ENCODE measurements at places on chromosomes 7 and 10. TPM values are rescaled to one million over a fixed set of nuclear protein-coding genes. Genes with fewer than 3 reads are reported as not detected.
A peak's percentile ranks its signal among the peaks of the same experiment; 100 is the strongest.

DNA sequence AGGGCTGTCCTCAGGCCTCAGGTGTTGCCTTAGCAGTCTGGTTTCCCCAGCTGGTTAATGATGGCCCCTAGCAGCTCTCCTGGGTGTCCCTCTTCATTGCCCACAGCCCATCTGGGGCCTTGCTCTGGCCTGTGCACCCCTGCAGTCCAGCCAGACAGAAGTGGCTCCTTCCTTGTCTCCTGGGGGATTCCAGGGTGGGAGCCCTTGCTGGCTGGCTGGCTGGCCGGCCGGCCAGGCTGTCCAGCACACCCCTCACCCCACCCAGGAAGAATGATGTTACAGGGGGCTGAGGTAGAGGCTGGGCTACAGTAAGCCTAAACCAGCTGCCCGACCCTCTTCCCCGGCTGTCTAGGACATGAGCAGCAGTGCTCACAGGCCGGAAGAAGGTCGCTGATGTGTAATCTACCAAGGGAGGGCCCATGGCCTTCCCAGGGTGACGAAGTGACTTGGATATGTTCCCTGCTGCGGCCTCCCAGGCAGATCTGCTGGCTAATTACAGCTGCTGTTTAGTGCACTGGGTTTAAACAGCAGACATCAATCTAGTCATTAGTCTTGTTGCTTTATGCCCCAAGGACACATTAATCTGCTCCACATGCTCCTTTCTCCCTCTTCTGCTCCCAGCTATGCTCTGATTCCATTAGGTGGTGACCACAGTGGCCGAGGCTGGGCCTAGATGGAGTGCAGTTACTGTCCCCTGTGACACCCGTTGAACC is 53.8 kb upstream of the LRRC4 start:
- DNase-seq, result no peak

GRCh38 chr10:75229971-75230370 is 5.8 kb downstream of the COMTD1 start:
- DNase-seq, result no peak

GRCh38 chr10:115624448-115624847 is 531.3 kb downstream of the ATRNL1 start:
- no peak for DNase-seq

DNA sequence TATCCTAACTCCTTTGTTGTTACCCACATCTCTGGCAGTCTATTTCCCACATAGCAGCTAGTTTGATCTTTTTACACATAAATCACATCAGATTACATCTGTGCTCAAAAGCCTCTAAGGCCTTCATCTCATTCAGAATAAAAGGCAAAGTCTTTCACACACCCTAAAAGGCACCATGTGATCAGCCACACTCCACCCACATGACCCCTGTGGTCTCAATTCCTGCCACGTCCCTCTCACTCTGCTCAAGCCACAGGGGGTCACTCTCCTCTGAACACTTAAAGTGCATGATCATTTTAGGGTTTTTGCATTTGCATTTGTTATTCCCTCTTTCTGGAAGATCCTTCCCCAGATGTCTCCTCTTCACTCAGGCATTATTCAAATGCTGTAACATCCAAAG is 30.8 kb downstream of the ELAPOR2 start:
- DNase-seq, result no peak

DNA sequence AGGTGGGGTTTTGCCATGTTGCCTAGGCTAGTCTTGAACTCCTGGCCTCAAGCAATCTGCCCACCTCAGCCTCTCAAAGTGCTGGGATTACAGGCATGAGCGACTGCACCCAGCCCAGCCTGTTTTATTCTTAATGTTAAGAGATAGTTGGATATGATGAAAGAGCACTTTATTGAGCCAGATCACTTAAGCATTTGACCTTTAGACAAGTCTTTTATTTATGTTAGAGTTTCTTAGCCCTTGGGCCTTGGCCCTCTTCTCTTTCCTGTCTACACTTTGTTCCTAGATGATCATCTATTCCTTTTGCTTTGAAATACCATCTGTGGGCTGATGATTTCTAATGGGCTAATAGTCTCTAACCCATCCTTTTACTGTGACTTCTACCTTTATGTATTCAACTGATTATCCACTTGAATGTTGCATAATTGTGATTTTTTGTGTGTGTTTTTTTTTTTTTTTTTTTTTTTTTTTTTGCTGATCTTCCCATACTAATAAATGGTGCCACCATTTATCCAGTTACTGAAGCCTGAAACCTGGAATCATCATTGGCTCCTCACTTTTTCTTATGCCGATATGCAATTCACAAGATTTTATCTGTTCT is 34.8 kb downstream of the BTRC start:
- no peak for DNase-seq

- DNase-seq, result no peak
Observed at GRCh38 chr7:142860968-142861367, 6.1 kb downstream of the EPHB6 start.

DNA sequence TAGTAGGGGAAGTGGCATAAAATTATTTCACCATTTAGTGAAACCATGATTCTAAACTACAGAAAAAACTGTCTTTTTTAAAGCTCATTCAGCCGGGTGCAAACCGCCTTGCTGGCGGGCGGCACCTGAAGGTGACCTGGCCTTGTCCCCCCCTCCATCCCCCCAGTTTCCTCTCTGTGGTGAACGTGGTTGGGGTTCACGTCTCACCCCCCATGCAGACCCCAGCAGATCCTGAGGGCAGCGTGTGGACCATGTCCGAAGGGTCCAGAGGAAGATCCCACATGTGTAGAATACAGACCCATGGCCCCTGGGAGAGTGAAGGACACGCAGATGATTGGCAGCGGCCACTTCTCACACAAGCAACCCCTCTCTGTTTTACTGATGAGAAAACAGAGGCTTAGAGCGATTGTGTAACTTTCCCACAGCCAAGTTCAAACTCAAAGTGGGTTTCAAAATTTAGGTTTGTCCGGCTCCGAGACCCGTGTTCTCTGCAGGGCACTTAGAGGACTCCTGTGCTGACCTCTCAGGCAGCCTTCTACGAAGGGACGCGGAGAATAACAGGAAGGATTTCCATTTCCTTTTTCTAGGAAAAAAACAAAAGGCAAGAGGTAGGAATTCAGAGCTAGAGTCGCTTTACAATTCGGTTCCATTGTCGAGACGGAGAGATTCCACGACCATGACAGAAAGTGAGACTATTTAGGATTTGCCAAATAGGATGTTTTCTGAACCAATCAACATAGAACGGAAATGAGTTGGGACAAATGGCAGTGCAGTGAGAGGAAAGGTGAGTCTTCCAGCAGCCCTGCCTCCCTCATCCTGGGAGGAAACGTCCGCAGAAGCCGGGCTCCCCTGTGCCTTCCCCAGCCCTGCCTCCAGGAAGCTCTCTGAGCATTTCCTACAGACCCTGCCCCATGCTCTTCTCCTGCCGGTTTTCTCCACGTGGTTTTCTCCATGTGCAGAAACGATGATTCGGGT is 67.6 kb upstream of the PITRM1 start:
- DNase-seq, result no peak

- DNase-seq, result no peak
Observed at GRCh38 chr10:113732966-113733365, 18.5 kb upstream of the PLEKHS1 start.

DNA sequence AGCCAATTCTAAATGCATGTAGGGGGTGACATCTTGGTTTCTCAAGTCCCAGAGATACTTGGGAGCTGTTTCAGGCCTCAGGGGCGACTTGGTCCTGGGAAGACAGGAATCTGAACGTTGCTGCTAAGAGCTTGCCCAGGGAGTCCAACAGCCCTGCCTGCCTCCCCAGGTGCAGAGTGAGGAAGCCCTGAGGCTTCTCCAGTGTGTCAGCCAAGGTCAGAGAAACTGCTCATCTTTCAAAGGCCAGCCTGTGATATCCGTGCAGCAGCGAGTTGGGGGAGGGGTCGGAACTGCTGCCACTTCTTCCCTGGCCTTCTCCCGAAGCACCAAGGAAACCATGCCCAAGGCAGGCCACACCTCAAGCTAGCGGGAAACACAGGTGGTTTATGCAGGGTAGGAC is 9.7 kb downstream of the GDF2 start:
- peak; percentile 18 for DNase-seq

GRCh38 chr10:79139124-79139835 is 70.5 kb downstream of the ZMIZ1 start:
- DNase-seq, result no peak

DNA sequence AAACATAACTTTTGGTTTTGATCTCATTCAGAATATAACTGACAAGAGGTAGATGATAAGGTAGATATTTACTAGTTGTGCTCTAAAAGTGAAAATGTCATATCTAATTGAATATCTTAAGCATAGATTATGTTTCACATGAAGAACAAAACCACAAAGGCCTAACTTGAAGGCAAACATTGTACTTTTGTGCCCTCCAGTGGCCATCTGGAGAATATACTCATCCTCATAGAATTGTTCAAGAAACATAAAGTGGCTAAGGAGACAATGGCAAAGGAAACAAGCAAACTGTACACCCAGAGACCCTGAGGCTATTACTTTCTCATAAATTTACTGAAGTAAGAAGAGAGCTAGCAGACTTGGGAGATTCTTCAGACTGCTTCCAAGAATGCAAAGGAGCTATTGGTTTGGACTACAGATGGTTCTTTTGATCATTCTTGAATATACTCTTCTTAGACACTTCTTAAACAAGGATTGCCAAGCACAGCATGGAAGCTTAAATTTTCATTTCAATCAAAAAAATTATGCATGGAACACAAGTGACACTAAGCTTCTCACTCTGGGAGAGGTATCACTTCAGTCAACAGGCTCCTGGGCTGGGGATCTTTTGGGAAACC is 98.2 kb upstream of the DKK1 start:
- peak; percentile 56 for DNase-seq

DNA sequence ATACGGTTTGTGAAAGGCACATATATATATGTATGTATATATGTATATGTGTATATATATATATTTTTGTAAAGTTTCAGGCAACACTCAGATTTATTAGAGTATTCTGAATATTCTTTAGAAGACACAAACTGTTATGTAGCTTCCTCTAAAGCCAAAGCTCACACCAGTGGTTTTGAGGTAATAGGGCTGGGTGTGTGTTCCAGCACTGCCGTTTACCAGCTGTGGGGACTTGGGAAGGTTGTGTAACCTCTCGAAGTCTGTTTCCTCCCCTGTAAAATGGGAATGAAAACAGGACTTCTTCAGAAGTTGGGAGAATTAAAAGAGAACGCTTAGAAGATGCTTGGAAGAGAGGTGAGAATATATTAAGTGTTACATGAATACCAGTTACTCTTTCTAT is 94.8 kb downstream of the PRPF18 start:
- DNase-seq, result no peak

- no peak for DNase-seq
Observed at GRCh38 chr10:91422915-91423314, 12.8 kb downstream of the HECTD2 start.

DNA sequence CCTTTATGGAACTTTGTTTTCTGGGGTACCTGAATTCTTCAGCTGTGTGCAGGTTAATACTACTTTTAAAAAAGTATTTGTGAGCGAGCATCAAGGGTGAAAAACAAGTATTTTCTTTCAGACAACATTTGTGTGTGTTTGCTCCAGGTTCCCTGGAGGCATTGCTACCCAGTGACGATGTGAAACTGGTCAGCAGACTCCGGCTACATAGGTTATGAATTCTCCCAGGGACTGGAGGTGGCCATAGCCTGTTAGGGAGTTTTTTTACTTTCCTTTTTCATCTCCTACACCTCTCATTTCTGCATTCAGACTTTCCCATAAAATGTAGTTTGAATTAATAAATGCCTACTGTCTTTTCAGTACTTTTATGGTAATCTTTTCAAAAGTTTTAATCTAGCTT is 7.6 kb downstream of the AKR1D1 start:
- DNase-seq, result no peak

Gene ADIRF
- polyA plus RNA-seq, result 96.5 TPM

Gene IQCE
- polyA plus RNA-seq, result 6.6 TPM

Gene PITX3
- polyA plus RNA-seq, result 0.03 TPM

Gene THNSL1
- 1.3 TPM for polyA plus RNA-seq

Gene EIF5AL1
- polyA plus RNA-seq, result 1.9 TPM

Gene C10orf90
- polyA plus RNA-seq, result not detected

Gene MMD2
- polyA plus RNA-seq, result not detected

Gene VPS37D
- 2.5 TPM for polyA plus RNA-seq

Gene CPA5
- polyA plus RNA-seq, result 0.29 TPM
